BJ (cell line): ENCODE measurements at places on chromosomes 7 and 10. TPM values are rescaled to one million over a fixed set of nuclear protein-coding genes. Genes with fewer than 3 reads are reported as not detected.

- peak; percentile 48 for DNase-seq
Observed at GRCh38 chr7:151425670-151426440, 14.1 kb downstream of the CRYGN start.

DNA sequence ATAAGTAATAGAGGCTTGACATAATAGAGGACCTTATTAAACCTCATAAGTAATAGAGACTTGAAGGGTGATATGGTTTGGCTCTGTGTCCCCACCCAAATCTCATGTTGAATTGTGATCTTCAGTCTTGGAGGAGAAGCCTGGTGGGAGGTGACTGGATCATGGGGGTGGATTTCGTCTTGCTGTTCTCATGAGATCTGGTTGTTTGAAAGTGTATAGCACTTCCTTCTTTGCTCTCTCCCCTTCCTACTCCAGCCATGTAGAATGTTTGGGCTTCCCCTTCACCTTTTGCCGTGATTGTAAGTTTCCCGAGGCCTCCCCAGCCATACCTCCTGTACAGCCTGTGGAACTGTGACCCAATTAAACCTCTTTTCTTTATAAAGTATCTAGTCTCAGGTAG is 8.6 kb downstream of the KIFBP start:
- DNase-seq: no peak

DNA sequence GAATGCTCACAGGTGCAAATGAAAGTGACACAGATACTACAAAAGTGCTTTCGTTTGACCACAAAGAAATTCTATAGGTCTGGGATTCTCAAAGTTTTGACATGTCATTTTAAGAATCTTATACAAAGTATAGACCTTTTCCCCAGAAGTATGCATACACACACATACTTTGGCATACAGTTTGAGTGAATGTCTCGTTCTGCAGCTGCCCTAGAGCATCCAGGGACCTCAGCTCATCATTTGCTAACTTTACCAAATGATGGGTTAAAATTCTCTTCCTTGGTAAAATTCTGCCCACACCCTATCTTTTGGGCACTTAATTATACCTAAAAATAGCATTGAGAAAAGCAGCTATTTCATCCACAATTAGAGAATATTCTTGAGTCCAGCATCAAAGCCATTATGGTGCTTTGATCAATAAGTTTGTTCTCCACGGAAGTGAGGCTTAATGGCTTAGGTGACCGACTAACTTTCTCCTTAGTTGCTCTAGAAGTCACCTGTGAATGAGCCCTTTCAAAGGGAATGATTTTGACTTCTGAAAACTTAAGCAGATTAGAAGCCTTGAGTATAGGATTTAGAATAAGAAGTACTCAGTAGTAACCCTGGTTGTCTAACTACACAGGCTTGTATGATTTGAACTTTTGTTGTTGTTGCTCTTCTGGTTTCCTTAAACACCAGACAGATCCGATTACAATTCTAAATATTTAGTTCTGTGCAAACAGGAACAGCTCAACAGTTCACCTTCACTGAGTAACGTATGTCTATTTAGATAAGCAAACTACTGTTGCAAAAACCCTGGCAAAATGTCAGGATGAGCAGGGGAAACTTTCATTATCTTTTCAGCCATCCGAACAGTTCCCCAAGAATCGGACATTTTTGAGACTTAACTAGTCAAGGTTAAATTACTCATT is 70.6 kb downstream of the CNNM2 start:
- DNase-seq: no peak

- DNase-seq: no peak
Observed at GRCh38 chr7:49333180-49333881, 409.0 kb downstream of the CDC14C start.

DNA sequence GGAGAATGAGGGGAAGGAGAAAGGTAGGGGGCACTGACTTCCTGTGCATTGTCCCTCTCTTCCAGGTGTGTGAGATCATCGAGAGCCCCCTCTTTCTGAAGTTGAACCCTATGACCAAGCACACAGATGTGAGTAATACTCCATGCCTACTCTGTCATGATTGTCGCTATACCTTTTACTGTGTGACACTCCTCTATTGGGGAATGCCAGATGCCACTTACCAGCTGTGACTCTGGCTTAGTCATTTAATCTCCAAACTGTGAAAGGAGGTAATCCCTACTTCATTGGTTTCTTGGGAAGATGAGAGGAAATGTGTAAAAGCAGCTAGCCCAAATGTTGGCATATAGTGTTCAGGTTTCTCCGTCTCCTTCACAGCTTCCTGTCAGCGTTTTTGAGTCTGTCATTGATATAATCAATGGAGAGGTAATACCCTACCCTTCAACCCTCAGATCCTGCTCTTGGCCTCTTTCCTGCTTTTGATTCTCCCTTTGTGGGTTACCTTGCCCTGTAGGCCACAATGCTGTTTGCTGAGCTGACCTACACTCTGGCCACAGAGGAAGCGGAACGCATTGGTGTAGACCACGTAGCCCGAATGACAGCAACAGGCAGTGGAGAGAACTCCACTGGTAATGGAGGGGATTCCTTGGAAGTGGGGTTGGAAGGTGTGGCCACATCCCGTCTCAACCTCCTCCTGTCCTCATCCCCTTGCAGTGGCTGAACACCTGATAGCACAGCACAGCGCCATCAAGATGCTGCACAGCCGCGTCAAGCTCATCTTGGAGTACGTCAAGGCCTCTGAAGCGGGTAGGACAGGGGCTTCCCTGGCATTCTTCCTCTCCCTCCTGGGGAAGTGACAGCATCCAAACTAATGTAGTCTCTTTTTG is 2.0 kb downstream of the COPS6 start:
- DNase-seq: no peak

DNA sequence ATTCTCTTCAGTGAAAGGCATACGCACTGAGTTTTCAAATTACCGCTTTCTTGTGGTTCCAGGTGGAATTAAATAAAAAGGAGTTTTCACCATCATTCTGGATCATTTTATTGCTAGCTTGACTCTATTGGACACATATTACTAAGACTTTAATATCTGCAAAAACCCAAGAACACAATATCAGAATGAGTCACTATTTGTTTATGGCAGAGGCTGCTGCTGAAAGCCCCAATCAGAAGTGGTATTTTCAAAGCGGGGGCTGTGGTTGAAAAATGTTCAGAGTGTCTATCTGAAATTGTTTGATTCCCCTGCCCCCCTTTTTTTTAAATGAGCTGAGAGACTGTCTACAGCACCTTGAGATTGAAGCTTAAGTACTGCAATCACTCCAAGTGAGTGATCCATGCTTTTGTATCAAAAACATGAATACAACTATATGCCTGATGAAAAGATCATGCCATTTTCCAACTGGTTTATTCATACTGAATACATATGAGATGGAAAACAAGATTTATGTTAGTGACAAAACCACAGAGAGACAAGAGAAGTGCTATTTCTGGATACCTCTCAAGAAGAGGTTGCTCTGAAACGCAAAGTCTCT is 376.4 kb downstream of the HTR7 start:
- no peak for DNase-seq

GRCh38 chr7:150398108-150398964 is 19.2 kb downstream of the ZNF775 start:
- no peak for DNase-seq

GRCh38 chr7:6526997-6527378 is 24.3 kb downstream of the GRID2IP start:
- DNase-seq: no peak

- DNase-seq: no peak
Observed at GRCh38 chr7:134444198-134444960, 14.5 kb downstream of the AKR1B1 start.

GRCh38 chr10:110546077-110546476 is 21.4 kb upstream of the SMC3 start:
- DNase-seq: no peak

GRCh38 chr10:43647576-43647975 is 1.1 kb downstream of the ZNF32 start:
- DNase-seq: no peak

- DNase-seq: no peak
Observed at GRCh38 chr10:14569274-14570060, 205.2 kb downstream of the FAM107B start.

DNA sequence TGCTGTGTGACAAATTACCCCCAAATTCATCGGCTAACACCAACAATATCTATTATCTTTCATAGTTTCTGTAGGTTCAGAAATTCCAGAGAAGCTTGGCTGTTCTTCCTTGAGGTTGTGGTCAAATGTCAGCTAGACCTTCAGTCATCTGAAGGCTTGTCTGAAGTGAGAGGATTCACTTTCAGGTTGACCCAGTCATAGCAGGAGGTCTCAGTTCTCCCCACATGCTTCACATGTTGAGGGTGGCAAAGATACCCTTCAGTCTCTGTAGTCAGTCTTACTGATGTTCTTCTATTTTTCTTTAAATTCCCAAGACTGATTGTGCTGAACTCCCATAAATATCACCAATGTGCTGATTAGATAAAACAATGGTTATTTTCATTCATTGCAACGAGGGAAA is 1692.0 kb downstream of the REEP3 start:
- no peak for DNase-seq

DNA sequence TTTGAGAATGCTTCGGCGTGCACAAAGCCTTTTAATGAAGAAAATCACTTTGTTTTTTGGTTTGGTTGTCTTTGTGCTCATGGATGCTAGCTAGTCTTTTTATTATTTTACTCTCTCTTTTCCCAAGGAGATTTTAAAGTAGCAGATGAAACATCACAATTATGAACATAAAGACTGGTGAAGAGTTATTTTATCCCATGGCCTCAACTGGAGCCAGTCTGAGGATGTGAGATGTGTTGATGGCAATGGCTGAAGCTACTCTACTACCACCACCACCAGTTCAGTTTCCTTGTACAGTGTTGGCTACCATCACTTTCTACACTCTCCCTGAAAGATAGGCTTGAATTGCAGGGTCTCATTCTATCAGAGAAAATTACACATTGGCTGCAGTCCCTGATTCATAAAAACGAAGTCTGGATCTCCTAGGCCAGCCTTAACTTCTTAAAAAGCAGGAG is 494 bp upstream of the HERC4 start:
- DNase-seq: no peak

- no peak for DNase-seq
Observed at GRCh38 chr7:3943779-3944520, 642.9 kb downstream of the SDK1 start.

DNA sequence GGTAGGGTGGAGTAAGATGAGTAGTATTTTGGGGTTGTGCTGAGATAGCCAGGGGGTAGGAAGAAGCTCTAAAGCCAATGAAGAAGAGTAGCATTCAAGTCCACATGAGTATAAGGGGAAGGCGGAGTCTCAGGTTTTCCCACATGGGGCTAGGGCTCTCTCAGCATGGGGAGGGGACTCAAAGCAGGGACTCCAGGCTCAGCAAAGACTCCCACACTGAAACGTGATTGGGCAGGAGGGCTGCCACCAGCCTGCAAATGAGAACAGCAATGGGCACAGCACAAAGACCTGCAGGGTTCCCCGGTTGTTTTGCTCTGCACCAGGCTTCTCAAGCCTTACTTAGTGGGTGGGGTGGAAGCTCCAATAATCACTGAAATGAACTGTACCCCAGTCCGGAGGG is 1.5 kb upstream of the NRAP start:
- no peak for DNase-seq

GRCh38 chr7:157483515-157483914 is 146.7 kb downstream of the DNAJB6 start:
- no peak for DNase-seq

DNA sequence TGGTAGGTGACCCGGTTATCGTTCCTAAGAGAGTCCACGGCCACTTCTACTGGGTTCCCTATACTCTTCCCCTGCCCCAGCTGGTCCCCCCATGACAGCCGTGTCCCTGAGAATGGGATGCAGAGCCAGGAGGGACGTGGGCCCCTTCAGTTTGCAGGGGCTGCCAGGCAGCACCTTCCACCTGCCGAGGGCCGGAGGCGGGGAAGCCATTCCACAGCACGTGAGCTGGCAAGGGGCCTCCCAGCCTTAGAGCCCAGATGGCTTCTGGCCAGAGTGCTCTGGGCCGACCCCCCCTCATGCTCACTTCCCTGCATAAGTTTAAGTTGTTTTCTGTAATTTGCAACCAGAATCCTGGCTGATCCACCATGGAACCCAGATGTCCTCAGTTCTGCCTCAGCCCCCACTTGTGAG is 39.0 kb downstream of the DIP2C start:
- no peak for DNase-seq

DNA sequence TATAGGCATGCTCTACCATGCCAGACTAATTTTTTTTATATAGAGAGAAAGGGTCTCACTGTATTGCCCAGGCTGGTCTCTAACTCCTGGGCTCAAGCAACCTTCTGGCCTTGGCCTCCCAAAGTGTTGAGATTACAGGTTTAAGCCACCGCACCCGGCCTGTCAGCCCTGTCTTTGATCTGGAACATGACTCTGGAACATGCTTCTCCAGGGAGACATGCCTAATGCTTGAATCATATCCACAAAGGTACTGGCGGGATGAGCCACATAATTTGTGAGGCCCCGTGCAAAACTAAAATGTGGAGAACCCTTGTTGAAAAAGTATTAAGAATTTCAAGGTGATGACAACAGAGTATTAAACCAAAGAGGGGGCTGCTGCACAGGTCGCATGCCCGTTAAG is 282.8 kb downstream of the ARHGAP12 start:
- DNase-seq: no peak

DNA sequence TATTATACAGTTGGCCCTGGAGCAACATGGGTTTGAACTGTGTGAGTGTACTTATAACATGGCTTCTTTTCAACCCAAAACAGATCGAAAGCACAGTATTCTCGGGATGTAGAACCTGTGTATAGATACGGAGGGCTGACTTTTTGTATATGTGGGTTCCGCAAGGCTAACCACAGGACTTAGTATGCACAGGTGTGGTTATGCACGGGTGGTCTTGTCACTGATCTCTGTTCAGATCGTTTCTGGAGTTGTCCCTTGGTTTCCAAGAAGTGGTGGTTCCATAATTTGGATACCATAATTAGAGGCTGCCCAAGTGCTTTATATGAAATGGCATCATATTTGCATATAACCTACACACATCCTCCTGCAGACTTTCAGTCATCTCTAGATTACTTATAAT is 10.9 kb upstream of the BHLHA15 start:
- DNase-seq: no peak

DNA sequence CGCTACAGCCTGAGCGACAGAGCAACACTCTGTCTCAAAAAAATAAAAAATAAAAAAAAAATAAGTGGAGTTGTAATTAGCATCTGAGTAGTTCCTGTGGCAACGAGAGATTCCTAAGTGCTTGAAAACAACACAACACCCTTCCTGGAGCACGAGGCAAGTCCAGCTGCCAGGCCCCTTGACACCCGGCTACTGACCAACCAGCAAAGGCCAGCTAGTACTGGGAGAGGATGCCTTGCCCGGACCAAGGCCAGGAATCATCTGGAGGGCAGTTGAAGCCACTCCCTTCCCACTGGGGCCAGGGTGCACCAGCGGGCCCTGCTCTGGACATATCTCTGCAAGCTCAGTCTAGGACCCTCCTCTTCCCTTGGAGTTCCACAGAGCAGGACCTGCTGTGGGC is 536 bp downstream of the C10orf105 start:
- DNase-seq: no peak

The ACBD7 gene
- polyA plus RNA-seq: 0.76 and 1.0 TPM in 2 replicates

The IGFBP3 gene
- polyA plus RNA-seq: 3,005 and 3,180 TPM in 2 replicates

The LRRC4 gene
- polyA plus RNA-seq: 0.10 and 0.12 TPM in 2 replicates

The TOMM7 gene
- polyA plus RNA-seq: 346 and 1,232 TPM in 2 replicates

The ZNF479 gene
- polyA plus RNA-seq: not detected in 2 replicates
